ENCODE measurements at places on chromosomes 6 and 20.

DNA sequence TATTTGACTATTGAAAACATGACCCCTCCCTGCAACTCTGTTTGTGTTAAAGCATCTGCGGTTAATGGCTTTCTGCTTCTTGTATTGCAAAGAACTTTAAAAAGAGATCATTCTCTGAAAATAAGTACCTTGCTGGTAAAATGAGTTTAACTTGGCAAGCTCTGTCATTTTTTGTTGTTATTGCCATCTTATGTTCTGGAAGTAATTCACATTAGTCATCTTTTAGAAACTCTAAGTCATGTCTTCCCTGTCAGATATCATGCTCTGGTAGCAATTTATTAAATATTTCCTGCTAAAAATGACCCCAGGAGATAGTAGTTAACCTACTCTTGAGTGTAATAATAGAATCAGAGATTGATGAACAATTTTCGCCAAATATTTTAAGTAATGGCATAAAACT is 890.6 kb downstream of the KIF16B start:
- no peak for DNase-seq

DNA sequence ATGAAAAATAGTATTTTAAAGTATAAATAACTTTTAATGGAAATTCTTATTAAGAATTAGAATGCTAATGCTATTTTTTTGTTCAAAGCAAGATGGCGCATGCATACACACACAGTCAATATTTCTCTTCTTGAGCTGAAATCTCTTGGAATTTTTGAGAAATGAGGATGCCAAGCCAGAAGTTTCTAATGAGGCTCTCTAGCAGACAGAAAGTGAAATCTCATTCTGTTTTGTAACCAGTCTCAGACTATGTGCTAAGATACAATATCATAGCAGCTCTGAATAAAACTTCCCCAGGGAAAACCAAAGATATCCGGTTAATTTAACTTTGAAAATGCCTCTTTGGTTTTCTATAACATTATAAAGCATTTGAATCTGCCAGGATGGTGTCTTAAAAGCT is 97.2 kb upstream of the HDAC2 start:
- no peak for DNase-seq

DNA sequence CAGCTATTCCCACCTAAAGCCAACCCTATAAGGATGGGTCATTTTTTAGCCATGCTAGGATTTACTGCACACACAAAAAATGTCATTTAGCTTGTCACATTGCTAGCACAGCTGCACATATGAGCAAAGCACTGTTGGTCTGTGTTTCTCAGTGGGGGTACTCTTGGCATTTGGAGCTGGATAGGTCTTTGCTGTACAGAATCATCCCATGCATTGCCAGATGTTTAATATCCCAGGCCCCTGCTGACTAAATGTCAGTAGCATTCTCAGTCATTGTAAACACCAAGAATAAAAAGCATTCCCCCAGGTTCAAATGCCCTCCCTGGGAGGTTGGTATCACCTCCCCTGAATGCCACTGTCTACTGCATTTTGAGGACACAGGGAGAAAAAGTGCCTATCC is 14.6 kb upstream of the LTV1 start:
- no peak for DNase-seq

- DNase-seq, result no peak
Measured at GRCh38 chr6:30847421-30847970, 36.8 kb upstream of the DDR1 start.

DNA sequence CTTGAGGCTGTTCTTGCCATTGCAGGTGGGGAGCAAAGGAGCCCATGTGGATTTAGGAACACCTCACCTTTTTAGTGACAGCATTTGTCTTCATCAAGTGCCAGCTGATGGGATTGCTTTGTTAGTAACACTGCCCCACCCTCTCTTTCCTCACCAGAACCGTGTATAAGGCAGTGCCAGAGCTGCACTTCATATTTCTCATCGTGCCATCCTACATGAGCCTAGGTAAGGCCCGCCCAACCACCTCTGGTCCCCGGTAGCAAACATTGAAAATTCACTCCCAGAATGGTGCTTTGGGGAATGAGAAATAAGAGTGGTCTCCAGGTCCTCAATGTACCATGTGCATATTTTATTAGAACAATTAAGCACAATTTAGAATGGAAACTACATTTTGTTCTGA is 22.7 kb downstream of the CFAP61 start:
- no peak for DNase-seq

- no peak for DNase-seq
Measured at GRCh38 chr6:148144917-148145521, 197.6 kb upstream of the SASH1 start.

GRCh38 chr6:167850782-167851181 is 24.1 kb downstream of the AFDN start:
- no peak for DNase-seq

DNA sequence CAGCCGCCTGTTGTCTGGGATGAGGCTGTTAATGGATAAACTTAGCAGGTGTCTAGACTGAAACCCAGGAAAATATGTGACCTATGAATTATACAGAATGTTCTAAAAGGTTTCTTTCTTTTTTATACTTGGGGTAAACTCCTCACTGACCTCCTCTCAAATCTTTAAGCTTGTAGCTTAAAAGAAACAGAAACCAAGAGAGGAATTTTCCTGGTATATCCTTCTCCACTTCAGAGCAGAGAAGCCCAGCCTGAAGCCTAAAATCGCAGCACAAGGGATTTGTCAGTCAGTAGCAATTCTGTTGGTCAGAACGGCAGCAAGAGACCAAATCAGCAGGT is 99.4 kb upstream of the RIPOR2 start:
- DNase-seq, result no peak

- DNase-seq, result no peak
Measured at GRCh38 chr6:122200440-122200839, 199.0 kb upstream of the HSF2 start.

GRCh38 chr6:134853111-134854055 is 96.5 kb downstream of the ALDH8A1 start:
- no peak for DNase-seq

- DNase-seq, result no peak
Measured at GRCh38 chr6:7106215-7106751, 1.5 kb upstream of the RREB1 start.

- no peak for DNase-seq
Measured at GRCh38 chr6:146914489-146915483, 289.4 kb upstream of the STXBP5 start.

GRCh38 chr20:59731376-59731775 is 127.0 kb downstream of the PHACTR3 start:
- no peak for DNase-seq

DNA sequence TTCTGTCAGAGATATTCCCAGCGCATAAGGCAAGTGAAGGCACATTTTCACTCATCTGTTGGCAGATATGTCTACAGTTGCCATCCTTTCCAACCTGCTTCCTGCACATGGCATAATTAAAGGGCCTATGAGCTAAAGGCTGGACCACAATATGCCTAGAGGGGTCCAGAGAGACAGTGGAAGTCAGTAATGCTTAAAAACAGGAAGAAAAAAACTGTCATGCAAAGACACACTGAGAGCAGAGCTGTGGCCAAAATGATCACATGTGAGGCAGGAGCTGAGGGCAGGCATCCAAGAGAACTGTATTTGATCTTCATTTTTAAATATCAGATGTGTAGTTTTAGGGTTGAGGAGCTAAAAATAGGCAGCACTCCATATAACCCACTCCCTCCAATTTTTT is 125.0 kb upstream of the BACH2 start:
- no peak for DNase-seq

DNA sequence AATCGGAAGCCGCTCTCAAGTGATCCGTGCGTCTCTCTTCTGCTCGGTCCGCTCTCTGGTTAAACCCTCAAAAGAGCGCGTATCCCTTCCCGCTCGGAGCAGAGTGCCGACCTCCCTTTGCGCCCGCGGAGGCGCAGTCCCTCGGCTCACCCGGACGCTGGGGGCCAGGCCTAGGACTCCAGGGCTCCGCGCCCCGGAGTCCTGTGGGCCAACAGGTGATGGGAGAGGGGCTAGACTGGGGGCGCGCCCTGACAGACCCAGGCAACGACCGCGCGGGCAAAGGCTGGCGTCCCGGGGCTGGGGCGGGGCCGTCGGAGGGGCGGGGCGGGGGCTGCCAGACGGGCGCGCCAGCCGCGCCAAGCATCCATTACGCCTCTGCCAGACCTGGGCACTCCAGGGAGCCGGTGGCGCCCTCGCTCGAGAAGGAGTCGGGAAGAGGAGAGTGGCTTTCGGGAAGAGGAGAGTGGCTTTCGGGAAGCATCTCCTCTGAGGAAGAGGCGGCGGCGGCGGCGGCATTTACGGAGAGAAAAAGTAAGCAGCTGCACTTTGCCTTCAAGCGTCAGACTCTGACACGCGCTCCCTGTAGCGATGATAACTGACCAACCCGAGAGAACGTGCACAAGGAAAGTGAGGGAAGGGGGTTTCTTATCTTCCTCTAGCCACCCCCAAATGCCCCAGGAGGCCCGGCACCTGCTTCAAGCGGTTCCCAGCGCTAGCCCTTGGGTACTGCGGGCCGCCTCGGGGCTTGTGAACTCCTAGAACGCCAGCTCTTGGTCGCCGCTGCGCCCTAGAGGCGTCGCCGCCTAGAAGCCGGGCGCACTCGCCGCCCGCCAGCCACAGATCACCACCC is 2.6 kb downstream of the EPHA7 start:
- no peak for DNase-seq

DNA sequence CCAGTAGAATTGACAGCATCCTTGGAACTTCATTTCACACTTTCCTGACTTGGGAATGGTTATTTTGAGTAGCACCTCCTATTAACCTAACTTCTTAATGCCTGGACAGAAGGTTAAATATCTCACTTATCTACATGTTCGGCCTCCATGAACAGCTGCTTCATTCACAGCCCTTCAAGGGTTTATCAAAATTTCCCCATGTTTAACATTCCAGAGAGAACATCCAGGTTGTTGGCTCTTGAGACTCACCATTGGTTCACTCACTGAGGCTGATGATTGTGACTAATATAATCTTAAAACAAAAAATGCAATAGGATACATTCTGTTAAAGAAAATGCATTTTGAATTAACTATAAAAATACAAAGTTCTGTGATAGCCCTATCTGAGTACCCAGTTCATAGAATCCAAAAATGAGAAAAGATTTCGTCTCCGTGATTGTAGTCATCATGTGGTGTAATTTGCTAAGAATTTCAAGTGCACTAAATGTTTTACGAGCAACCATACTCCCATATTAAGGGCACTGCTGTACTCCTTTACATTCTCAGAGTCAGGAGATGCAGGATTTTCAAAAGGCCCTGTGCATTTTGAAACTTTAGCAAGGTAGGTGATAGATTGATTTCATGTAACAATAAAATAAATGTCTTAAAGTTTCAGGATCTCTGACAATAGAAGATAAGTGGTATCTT is 260.6 kb upstream of the TAB2 start:
- no peak for DNase-seq

GRCh38 chr6:88183471-88183870 is 17.3 kb upstream of the CNR1 start:
- DNase-seq, result no peak

GRCh38 chr20:63568986-63569949 is 4.8 kb downstream of the HELZ2 start:
- DNase-seq, result no peak

- DNase-seq, result no peak
Measured at GRCh38 chr6:56366141-56366852, 118.9 kb upstream of the COL21A1 start.

- DNase-seq, result no peak
Measured at GRCh38 chr6:132190815-132191175, 210.5 kb downstream of the MOXD1 start.

GRCh38 chr20:63701051-63701328 is 4.5 kb downstream of the TNFRSF6B start:
- DNase-seq, result no peak

GRCh38 chr6:143337201-143337949 is 113.1 kb downstream of the ADAT2 start:
- DNase-seq, result peak; percentile 24

GRCh38 chr6:126907312-126907711 is 211.2 kb upstream of the RSPO3 start:
- DNase-seq, result no peak

DNA sequence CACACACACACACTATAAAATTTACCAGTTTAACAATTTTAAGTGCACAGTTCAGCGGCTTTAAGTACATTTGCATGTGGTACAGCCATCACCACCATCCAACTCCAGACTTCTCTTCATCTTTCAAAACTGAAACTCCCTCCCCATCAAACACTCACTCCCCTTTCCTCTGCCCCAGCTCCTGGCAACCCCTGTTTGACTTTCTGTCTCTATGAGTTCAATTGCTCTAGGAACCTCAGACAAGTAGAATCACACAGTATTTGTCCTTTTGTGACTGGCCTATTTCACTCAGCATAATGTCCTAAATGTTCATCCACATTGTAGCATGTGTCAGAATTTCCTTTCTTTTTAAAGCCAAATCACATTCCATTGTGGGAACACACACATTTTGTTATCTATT is 302.8 kb upstream of the FOXQ1 start:
- no peak for DNase-seq

DNA sequence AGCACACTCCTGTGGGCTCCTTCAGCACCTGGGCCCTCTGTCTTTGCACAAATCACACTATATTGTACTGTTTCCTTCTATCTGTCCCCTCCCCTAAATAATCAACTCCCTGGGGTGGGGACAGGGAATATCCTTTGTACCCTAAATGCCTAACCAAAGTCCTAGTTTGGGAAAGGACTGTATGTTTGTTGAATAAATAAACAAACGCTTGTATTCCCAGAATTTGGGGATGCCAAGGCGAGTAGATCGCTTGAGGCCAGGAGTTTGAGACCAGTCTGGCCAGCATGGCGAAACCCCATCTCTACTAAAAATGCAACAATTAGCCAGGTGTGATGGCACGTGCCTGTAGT is 322.7 kb downstream of the SYNE1 start:
- no peak for DNase-seq

GRCh38 chr6:293193-294174 is 1.2 kb downstream of the DUSP22 start:
- DNase-seq, result no peak

- no peak for DNase-seq
Measured at GRCh38 chr6:51608932-51609331, 478.5 kb downstream of the PKHD1 start.

GRCh38 chr6:138692058-138692977 is 81.3 kb upstream of the CCDC28A start:
- no peak for DNase-seq

DNA sequence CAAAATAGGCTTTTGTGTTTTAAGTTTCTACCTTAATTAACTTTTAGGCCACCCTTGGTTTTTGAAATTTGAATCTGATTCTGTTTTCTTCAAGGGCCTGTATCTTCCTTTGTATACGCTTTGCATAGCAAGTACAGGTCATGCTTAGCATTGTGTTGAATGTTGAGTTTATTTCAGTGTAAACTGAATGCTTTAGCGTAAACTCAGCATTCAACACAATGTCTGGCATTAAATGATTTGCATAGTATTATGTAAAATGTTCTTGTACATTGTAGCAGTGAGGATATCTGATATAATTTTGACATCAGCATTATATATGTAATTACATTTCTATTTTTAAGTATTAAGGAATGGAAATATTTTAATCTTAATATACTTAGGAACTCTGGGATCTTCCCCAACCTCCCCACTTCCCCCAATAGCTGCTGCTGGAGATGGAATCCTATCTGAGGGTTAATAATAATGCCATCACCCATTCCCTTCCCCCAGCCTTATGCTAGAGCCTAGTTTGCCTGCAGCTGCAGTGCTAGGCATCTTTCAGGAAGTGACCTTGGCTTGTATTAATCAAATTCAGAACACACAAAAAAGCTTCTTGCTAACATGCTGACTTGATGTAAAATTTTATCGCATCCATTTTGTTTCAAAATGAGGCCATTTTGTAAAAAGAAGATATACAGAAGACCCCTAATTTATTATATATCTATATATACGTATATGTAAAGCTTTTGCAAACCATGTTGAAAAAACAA is 73.1 kb downstream of the NCOA3 start:
- no peak for DNase-seq

- DNase-seq, result peak; percentile 45
Measured at GRCh38 chr6:12012558-12013306, 620 bp downstream of the HIVEP1 start.

Measured in activated CD8-positive, alpha-beta memory T cell treated with anti-CD3 and anti-CD28 coated beads for 1 hour (primary cell).